ENCODE measurements at places on chromosomes 5 and 9. TPM values are rescaled to one million over a fixed set of nuclear protein-coding genes. Genes with fewer than 3 reads are reported as not detected.
A peak's percentile ranks its signal among the peaks of the same experiment; 100 is the strongest.

DNA sequence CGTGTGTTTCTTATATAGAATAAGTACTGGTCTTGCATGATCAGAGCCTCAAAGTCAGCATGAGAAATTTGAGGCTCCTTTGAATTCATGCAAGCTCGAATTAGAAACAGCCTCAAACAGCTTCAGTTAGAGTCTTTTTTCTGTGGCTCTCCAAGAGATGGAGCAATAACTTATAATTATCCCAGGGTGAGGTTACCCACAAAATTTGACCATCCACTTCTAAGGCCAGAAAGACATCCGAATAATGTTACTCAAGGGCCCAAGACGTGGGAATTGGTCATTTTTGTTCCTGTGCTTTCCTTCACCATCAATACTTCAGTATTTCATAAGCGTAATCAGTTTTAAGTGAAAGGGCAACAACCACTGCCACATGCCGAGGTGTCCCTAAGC lies 89.7 kb downstream of the DAPK1 start:
- DNase-seq, result no peak

GRCh38 chr9:120874226-120875194 lies 2.5 kb downstream of the PHF19 start:
- DNase-seq, result no peak

DNA sequence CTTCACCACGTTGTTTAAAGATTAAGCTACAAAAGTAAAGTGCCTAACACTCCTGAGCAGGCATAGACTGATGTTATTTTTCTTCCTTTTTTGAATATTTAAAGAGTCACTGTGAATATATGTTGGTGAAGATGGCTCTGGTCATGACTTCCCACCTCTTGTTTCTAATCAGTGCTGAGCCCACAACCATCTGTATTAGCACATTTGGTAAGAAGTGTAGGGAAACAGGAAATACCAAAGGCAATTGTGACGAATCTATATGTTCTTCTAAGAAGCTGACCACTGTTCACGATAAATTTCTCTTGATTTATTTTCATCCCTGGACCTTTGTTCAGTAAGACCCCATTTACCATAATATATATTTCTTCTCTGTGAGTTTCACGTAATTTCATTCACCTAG lies 108.3 kb upstream of the PCA3 start:
- no peak for DNase-seq

GRCh38 chr5:105807290-105807689 lies 1863.4 kb downstream of the EFNA5 start:
- no peak for DNase-seq

DNA sequence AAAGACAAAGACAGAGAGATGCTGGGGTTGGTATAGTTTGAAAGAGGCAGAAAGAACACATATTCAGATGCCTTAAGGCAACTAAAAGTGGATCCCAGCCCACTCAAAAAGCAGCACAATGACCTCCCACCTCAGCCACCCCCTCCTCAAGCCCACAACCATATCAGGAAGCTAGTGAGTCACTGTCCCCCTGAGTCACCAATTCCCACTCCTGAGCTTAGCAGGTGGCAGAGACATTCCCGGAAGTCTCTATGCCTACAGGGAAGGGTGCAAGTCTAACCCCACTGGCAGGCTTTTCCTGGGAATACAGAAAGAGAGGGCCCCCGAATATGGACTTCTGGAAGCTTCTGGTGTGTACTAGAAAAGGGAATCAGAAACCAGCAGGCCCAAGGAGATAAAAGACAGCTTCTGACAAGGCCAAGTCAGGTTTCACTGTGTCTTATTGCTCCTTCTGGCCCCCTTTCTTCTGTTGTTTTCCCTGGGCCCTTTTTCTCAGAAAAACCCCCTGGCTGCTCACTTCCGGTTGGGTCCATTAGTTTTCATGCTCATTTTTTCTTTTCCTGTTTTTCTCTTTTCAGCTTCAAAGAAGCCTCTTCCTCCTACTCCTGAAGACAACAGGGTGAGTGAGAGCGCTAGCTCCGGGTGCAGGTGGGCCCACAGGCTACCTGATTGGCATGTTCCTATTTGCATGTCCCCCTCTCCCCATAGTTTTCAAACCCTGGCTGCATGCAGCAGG lies 36.8 kb downstream of the ITK start:
- no peak for DNase-seq

DNA sequence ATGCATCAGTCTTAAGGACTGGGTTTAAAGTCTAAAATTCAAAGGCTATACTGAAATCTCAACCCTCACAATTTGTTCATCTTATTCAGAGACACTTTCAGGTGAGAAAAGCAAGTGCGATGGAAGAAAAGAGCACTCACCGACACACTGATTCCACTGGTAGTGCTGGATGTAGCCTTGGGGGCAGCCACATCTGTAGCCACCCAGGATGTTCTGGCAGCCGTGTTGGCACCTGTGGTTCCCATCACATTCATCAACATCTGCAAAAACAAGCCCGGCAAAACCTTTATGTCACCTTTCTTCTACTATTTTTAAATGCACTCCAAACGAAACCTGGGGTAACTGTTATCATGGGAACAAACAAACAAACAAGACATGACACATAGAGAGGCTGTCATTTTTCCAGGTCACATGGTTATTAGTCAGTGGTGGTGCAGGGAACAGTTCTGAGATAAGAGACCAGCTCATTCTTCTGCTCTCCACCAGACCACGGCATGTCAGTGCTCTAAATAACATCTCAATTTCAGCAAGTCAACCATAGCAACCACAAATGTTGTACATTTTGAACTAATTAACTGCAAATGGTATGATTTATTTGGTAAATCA lies 188.4 kb downstream of the SLC12A2 start:
- no peak for DNase-seq

DNA sequence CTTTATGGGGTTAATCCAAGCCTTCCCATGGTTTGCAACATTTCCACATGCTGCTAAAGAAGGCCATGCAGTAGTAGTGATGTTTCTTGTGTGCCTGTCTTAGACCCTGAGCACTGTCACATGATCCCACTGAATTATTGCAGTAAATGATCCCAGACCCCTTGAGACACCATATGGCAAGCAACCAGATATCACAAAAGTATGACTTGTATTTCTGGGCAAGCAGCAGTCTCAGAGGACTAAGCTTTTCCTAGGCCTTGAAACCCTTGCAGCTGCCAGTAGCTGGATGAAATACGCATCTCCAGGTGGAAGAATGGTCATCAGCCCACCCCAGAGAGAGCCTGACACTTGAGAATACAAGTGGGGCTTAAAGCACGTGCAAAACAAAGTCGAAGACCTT lies 41.8 kb downstream of the CDO1 start:
- DNase-seq, result peak; percentile 70

DNA sequence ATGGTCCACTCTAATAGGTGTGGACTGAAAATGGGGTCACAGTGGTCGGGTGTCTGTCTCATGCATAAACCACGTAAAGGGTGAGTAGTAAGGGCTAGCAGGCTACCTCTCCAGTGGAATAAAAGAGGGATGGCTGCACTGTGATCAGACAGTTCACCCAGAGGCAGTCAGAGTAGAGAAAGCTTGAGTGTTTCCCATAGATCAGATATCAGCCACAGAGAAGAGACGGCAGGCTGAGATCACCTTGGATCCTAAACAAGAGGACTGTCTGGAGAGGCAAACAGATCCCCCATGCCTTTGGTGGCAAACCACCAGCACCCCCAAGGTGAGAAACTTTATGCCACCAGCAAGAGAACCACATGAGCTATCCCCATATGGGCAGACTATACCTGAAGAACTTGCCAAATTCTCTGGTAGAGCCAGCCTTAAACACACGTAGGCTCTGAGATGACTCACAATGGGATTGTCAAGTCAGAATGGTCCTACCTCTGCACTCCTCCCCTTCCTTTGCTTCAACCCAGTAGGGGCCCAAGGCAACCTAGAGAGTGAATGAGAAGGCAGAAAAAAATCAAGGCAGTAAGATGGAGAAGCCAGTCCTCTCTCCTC lies 205.2 kb upstream of the MAP3K1 start:
- no peak for DNase-seq

GRCh38 chr9:87581513-87581912 lies 83.8 kb downstream of the DAPK1 start:
- no peak for DNase-seq

DNA sequence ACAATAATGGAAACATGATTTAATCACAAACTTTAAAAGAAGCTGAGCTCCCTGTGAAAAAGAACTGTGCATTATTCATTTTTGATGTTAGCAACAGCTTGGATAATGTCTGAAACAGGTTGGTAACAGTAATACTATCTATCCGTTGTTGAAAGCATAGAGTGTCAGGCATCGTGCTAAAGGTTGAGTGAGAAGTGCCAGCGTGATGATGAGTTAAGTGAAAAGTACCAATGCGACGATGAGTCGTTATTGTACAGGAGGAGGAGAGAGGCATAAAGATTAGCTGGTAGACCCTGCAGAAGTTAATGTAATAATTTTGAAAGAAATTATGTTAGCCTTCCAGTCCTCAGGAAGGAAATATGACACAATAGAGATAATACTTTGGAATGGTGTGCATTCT lies 593.6 kb downstream of the MAT2B start:
- DNase-seq, result no peak

GRCh38 chr5:13350767-13351166 lies 593.7 kb downstream of the DNAH5 start:
- DNase-seq, result no peak

GRCh38 chr5:128629157-128629556 lies 91.1 kb upstream of the FBN2 start:
- no peak for DNase-seq

- DNase-seq, result no peak
Measured at GRCh38 chr9:21684231-21684630, 118.2 kb upstream of the MTAP start.

- DNase-seq, result no peak
Measured at GRCh38 chr5:10441992-10442435, 335 bp downstream of the ROPN1L start.

DNA sequence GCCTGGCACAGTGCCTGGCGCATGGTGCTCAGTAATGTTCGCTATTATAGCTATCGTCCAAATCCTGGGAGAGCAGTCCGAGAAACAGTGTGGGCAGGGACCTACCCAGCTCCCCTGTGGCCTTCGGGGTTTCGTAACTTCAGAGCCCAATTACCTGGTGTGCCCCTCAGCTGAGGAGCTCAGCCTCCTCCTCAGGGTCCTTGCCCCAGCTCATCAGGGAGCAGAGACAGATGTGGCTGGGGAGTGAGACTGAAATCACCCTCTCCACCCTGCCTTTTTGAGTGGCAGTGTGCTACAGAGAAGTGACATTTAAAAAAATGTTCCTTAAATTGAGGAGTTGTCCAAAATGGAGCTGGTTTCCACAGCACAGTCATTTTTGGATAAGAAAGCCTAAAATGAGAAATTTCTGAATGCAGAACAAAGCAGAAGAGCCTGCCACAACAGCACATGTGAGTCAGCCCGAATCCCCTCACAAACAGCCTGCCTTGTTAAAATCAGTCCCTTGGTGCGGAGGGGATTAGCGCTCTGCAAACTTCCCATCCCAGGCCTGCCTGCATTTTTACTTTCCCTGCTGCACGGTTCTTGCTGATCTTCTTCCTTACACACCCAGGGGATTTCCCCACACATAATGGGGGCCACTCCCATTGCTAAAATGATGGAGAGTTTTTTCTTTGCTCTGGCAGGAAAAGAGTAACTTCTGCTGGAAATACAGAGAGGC lies 78.1 kb upstream of the PITX1 start:
- DNase-seq, result no peak

GRCh38 chr9:124739360-124739759 lies 31.8 kb downstream of the NR6A1 start:
- DNase-seq, result no peak

DNA sequence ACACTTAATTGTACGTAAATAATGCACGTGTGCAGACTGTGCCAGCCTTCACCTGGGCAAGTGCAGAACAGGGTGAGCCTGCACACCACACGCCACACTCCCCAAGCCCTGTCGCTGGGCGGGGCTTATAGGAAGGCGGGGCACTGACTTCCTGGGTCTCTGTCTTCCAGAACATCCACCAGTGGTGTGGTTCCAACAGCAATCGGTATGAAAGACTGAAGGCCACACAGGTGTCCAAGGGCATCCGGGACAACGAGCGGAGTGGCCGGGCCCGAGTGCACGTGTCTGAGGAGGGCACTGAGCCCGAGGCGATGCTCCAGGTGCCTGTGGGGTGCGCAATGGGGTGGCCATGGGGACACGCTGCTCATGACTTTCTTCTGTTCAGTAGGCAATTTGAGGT lies 44.2 kb downstream of the GSN start:
- peak; percentile 19 for DNase-seq

DNA sequence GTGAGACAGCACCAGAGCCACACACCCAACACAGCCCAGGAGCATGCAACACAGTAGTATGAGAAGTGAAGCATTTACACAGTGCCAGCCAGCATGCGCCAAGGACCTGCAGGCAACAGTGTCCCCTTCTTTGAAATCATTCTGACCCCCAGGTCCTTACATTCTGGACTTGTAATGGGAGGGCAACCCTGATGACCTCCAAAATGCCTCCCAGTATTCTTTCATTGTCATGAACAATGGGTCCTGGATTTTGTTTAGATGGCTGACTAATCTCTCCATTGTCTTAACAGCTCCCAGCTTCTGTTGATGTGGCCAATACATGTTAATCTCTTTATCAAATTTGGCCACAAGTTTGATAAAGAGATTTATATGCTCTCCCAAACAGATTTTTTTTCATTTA lies 417.1 kb downstream of the DMRTA1 start:
- DNase-seq, result no peak

- no peak for DNase-seq
Measured at GRCh38 chr5:106134549-106134948, 1536.2 kb downstream of the EFNA5 start.

GRCh38 chr5:78776637-78777036 lies 128.1 kb upstream of the LHFPL2 start:
- no peak for DNase-seq

GRCh38 chr5:14168144-14168792 lies 25.1 kb downstream of the TRIO start:
- no peak for DNase-seq

Gene FRRS1L
- 1.7 TPM for total RNA-seq

Gene LCNL1
- total RNA-seq, result 45.0 TPM

Gene OBP2B
- total RNA-seq, result not detected

Gene SPATA6L
- total RNA-seq, result 1.3 TPM

Gene ELOVL7
- 13.3 TPM for total RNA-seq

Gene LCN10
- total RNA-seq, result 7.6 TPM

Gene LEAP2
- 3.9 TPM for total RNA-seq

Gene SH3RF2
- total RNA-seq, result 2.0 TPM

Measured in tibial nerve (tissue), 4 donors.